Stimulated activated CD8-positive, alpha-beta memory T cell treated with anti-CD3 and anti-CD28 coated beads, Interleukin-4, amount 100 ng/mL, for 4 hours (primary cell): ENCODE measurements at places on chromosomes 4 and X.

- DNase-seq = no peak
Observed at GRCh38 chr4:8205241-8205707, 6.2 kb downstream of the SH3TC1 start.

DNA sequence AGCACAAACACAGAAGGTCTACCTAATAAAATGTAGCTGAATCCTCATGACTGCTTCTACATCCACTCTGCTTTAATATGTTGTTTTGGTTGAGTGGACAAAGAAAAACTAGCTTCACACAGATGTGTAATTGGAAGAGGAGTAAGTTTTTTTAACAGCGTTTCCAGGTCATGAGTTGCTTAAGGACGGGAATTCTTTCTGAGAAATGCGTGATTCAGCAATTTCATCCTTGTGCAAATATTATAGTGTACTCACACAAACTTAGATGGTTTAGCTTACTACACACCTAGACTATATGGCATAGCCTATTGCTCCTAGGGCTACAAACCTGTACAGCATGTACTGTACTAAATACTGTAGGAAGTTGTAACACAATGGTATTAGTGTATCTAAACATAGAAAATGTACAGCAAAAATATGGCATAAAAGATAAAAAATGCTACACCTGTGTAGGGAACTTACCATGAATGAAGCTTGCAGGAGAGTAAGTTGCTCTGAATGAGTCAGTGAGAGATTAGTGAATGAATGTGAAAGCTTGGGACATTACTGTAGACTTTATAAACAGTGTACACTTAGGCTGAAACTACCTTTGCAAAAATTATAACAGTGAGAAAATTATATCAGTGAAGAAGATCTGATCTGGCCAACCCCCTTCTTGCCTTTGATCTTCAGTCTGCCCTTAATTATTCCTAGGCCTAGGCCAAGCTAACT is 70.8 kb upstream of the IL15 start:
- no peak for DNase-seq

- DNase-seq = no peak
Observed at GRCh38 chrX:9562851-9563250, 98.0 kb downstream of the TBL1X start.

GRCh38 chrX:67353651-67354370 is 190.0 kb upstream of the AR start:
- DNase-seq = no peak

DNA sequence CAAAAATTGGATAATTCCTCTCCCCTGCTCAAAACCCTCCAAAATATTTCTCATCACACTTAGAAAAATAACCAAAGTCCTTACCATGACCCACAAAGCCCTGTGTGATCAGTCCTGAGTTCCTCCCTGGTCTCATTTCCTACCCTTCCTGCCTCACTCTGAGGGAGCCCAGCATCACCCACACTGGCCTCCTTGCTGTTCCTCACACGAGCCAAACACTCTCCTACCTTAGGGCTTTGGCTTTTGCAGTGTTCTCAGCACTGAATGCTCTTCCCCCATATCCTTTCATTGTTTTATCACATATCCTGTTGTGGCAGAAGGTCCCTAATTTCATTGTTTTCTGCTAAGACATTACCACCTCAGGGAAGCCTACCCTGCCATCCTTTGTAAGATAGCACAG is 12.2 kb downstream of the MGAT4D start:
- DNase-seq = no peak

GRCh38 chrX:150486011-150486410 is 82.4 kb upstream of the MTM1 start:
- peak; percentile 19 for DNase-seq

GRCh38 chrX:154991039-154991438 is 31.5 kb downstream of the F8 start:
- no peak for DNase-seq

- DNase-seq = no peak
Observed at GRCh38 chr4:152101556-152102435, 341.0 kb upstream of the GATB start.

DNA sequence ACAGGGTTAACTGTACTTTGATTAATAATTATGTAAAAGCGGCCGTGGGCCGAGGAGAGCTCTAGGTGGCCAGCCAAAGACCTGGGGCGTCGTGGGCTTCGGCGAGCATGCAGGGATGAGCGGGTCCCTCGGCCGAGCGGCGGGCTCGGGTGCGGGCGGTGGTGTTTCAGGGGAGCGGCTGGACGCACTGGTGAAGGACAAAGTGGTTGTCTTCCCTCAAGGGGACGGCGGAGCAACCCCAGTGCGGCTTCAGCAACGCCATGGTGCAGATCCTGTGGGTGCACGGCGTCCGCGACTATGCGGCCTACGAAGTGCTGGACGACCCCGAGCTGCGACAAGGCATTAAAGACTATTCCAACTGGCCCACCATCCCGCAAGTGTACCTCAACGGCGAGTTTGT is 103.0 kb upstream of the C1GALT1C1 start:
- DNase-seq = no peak

DNA sequence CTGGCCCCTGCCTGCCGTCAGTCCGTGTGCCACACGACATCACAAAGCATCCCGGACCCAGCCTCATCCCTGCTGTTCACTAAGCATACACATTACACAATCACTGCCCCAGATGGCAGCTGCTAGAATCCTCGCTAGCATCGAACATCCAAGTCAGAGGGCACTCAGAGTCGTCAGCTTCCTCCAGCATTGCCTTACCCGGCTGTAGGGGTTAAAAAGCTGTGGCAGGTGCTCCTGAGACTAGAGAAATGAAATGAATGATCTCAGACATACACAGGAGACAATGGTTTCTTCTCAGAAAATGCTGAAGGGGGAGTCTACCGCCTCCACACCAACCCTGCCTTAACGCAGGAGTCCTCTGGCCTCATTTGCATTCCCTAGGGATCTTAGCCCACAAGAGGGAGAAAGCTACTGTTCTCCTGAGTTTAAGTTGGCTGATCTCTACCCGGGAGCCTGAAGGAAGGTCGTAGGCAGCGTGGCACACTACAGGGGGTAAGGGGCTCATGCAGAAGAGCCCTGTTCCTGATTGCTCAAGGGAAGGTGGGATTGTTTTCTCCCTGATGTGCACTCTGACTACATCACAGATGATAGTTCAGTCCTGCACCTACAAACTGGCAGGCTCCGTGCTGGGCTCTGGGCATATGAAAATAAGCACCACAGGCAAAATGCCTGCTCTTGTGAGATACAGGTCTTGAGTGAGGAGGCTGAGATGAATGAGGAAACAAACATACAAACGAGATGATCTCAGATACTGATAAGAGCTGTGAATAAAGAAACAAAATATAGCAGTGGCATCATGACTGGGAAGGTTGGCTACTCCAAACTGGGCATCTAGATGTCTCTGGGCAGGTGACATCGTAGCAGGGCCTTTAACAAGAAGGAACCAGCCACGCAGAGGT is 2.6 kb upstream of the KIAA0232 start:
- DNase-seq = no peak

DNA sequence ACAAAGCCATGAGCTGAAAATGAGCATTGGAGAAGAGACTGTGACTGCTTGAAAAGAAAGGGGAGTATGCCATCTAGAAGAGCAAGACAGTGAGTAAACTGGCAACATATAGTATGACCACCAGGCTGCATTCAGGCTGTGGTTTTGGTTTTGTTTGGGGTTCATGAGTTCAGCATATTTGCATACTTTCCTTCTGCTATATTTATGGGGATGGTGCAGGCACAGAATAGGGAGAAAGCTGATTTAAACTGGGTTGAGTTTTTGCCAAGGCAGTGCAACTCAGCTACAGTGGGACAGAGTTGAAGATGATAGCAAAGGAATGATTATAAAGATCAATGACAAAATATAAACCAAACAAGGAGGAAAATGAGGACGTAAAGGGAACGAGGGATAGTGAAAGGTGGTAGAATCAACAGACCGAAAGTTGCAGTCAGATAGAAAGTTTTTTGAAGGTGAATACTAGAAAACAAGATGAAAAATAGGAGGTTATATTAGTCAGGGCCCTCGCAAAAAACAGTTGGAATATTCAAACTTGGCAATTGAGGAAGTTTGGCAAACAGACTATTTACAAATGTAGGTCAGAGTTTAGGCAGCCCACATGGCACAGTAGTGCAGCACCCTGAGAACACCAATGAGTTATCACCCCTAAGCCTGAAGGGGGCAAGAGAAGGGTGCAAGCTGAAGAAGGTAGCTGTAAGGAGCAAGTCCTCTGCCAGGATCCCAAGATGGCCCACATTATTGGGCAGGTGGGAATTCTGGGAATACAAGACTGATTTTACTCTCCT is 114.8 kb upstream of the MAP9 start:
- no peak for DNase-seq

- no peak for DNase-seq
Observed at GRCh38 chr4:95050980-95051701, 293.4 kb downstream of the BMPR1B start.

DNA sequence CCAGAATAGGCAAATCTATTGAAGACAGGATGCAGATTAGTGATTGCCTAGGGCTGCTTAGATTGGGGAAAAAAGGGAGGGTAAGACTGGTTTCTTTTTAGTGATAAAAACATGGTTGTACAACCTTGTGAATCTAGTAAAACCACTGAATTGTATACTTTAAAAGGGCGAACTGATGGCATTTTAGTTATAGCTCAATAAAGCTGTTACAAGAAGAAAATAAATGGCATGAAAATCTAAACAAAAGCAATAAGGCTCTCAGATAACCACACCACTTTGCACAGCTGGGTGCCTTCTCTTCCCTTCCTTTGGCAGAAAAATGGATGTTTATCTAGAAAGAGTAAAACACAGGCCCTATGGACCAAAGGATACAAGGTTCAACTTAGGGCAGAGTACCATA is 69.6 kb downstream of the F9 start:
- no peak for DNase-seq

DNA sequence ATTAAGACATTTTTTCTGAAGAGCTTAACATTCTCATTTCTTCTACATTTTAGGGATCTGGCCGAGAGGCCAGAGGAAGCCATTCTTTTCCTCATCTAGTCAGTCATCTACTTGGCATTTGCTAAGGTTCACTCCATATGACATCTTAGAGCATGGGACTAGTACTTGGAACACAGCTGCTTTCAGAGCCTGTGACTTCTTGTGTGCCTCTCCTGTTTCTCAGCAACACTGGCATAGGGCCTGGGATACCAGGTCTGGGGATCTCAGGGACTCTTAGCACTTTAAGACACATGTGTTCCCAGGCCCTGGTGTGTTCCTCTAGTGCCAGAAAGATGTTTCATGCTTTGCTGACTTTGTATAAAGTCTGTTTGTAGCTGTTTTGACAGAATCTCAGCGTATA is 7.3 kb downstream of the PLP1 start:
- no peak for DNase-seq

GRCh38 chr4:2295900-2296442 is 34.1 kb upstream of the MXD4 start:
- DNase-seq = no peak

GRCh38 chrX:367349-367748 is 19.4 kb downstream of the PPP2R3B start:
- DNase-seq = no peak

DNA sequence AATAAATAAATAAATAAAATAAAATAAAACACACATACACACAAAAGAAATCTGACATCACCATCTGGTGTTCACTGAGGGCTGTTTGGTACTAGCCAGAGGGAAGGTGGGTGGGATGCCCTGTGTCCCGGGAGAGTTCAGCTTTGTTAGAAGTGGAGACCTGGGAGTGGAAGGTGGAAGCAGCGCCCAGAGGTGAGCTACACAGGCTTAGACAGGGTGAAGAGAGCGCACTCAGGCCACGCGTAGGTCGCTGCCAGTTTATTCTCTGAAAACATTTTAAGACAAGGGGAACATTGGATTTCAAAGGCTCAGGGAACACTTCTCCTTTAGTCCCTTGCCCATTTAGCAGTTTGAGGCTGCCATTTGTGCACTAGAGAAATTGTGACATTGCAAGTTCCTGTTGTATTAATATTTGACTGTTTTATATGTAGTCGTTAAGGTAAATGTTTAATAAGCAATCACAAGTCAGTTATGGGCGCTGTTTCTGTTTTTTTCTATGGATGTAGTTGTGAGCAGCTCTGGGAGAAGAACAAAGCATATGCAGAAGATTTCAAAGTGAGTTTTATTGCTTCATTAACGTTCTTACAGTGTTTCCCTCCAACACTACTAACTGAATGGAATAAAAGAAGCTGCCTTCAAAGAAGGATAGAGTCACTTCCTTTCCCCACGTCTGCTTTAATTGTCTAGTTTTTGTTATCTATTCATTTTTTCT is 405.5 kb upstream of the NR3C2 start:
- no peak for DNase-seq

- no peak for DNase-seq
Observed at GRCh38 chr4:185878633-185879032, 66.6 kb upstream of the SORBS2 start.

DNA sequence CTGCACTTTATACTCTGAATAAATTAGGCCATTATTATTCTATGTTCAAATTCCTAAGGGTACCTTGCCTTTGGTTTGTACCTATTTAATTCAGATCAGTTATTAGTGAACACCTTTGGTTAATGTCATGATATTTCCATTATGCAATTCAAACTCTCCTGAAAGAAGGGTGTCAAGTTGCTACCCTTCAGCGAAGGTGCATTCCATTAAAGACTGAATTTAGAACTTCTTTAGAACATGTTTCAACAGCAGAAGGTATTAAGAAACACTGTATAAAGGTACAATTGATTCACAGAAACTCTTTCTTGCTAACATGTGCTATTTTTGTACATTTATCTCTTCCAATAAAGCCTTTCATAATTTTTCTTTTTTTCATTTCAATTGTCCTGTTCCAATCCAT is 1545.4 kb upstream of the PCDH10 start:
- DNase-seq = no peak

GRCh38 chrX:130086447-130087206 is 23.7 kb downstream of the ELF4 start:
- DNase-seq = peak; percentile 46

DNA sequence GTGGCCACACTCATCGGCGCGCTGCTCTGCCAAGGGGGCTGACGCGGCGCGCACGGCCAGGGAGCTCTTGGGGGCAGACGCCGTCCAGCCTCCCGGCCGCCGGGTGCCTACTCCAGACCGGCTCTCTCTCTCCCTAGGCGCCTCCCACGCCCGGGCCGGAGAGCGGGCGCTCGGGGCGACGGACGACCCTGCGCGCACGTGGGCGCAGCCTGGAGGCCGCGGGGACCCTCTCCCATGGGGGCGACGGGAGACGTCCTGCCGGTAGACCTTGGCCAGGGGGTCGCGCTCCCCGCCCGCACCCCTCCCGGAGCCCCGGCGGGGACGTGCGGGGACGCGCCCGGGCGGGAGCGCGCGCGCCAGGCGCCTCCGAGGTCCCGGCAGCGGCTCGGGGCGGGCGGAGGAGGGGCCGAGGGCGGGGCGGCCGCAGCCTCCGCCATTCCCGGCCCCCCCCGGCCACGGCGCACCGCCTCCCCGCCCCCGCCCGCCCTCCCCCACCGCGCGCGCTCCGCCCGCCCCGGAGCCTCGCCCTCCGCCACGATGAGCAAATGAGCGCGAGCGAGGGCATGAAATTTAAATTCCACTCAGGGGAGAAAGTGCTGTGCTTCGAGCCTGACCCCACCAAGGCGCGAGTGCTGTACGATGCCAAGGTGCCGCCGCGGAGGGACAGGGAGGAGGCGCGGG is at the start of gene MSL3:
TSS of gene MSL3 (plus strand) at position 519 of the 681 bp plus-strand sequence. CDS start at position 546, 27 bp downstream.
- peak; percentile 27 for DNase-seq

GRCh38 chr4:34720571-34720970 is 1523.7 kb downstream of the ARAP2 start:
- no peak for DNase-seq
